ENCODE measurements at places on chromosomes 13 and 19. TPM values are rescaled to one million over a fixed set of nuclear protein-coding genes. Genes with fewer than 3 reads are reported as not detected.

The ZNF492 gene
- total RNA-seq: 0.53 TPM

The ERICH4 gene
- total RNA-seq: not detected

The TBXA2R gene
- total RNA-seq: 6.3 TPM

The RDH8 gene
- total RNA-seq: not detected

The CEACAM8 gene
- not detected for total RNA-seq

The GARIN5A gene
- 0.26 TPM for total RNA-seq

The GNG7 gene
- total RNA-seq: under 0.01 TPM

The MEIOSIN gene
- not detected for total RNA-seq

The ZNF610 gene
- total RNA-seq: 1.8 TPM

The CLEC17A gene
- total RNA-seq: 0.06 TPM

The GFY gene
- not detected for total RNA-seq

The CYP4F3 gene
- total RNA-seq: not detected

The FBL gene
- 152 TPM for total RNA-seq

The GPC6 gene
- 23.1 TPM for total RNA-seq
